NCI-H2171 treated with DMSO at 0.1 percent for 48 hours (cell line): ENCODE measurements at places on chromosomes 11 and 22.

- no peak for DNase-seq
Measured at GRCh38 chr22:20414059-20414440, 20.1 kb downstream of the ZNF74 start.

DNA sequence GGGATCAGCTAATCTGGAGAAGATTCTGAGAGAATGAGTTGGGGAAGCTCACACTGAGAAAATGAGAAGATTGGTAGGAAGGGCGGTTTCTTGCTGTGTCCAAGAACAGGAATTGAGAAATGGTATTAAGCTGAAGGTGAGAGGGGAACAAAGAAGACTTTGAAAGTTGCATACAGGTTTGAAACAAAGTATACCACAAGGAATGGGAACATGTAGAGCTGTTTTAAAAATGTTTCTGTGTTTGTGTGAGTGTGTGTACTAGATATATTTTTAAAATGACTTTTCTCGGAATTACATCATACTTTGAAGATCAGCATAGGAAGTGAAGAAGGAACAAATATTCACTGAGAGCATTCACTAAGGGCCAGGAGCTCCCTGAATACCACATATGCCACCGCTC, 24.4 kb upstream of the IZUMO1R start:
- DNase-seq: no peak

GRCh38 chr11:94968334-94968958, 4.9 kb downstream of the CWC15 start:
- DNase-seq: peak; percentile 21

DNA sequence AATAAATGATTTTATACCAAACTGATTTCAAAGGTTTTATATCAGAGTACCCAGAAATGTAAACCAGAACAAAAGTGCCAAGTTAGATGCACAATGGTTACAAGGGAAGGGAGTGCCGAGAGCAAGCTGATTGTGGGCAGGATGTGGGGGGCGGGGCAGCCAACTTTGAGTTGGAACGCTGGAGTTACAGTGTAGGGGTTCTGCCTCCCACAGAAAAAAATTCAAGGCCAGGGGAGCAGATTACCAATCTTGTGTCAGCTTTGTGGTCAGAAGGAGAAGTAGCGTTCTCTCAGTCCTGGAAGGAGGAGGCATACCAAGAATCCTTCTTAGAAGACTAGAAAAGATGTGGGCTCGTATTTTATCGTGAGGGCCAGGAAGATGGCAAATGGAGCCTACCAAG, 15.9 kb upstream of the POU2AF2 start:
- DNase-seq: no peak

DNA sequence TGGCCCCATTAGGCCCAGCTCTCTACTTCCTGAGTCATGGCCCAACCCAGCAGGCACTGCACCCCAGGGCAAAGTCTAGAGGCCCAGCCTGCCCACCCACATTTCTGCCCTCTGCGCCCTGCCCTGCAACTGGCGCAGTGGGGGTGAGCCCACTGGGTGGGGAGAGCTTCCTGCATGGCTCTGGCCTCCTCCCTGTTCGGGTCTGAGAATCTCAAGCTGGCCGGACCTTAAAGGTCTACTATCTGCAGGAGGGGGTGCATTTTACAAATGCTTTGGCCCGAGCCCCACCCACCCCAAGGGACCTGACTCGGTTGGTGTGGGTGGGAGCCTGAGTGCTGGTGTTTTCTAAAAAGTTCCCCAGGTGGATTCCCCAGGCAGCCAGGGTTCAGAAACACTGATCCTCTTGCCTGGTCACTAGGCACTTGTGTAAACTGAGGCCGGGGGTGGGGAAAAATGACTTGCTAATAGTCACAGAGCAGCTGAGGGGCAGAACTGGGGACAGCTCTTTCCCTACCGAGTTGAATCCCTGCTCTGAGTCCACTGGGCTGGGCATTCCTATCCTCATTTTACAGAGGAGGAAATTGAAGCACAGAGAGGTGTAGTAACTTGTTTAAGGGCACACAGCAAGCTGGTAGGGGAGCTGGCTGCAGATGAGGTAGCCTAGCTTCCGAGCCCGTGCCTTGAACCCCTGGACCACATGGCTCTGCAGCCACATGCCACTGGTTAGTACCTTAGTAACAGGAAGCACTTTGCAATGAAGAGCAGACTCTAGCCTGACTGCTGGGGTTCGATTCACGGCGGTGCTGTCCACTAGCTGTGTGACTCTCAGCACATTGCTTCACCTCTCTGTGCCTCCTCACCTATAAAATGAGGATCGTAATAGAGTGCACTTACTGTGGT, 36.3 kb downstream of the CD82 start:
- no peak for DNase-seq

- no peak for DNase-seq
Measured at GRCh38 chr11:13786688-13787087, 118.2 kb downstream of the FAR1 start.
